ENCODE measurements at places on chromosomes 5 and 9.

DNA sequence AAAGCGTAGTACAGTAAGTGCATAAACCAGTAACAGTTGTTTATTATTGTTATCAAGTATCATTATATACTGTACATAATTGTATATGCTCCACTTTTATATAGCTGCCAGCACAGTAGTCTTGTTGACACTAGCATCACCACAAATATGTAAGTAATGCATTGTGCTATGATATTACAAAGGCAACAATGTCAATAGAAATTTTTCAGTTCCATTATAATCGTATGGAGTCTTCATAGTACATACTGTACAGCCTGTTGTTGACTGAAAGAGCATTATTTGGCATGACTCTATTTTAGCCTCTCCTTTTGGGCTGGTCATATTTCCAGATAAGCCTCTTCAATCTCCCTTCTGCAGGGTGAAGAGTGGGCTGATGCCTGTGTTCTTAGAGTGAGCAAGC is 40.4 kb downstream of the CFAP95 start:
- no peak for DNase-seq

DNA sequence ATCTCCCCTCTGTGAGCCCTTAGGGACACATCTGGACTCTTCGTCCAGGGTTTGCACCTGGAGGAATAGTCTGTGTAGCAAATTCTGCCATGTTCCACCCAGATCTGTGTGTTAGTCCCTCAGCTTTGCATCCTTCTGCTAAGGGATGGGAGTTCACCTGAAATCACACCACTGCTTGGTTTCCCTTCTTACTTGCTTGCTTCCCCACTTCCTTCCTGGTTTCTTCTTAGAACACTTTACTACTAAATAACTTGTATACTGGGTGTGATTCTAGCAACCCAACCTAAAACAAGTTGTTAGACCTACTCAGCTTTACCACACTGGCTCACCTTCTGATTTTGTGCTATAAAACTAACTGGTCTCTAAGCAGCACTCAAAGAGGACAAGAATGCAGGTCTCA is 202.6 kb upstream of the MAP3K1 start:
- no peak for DNase-seq

DNA sequence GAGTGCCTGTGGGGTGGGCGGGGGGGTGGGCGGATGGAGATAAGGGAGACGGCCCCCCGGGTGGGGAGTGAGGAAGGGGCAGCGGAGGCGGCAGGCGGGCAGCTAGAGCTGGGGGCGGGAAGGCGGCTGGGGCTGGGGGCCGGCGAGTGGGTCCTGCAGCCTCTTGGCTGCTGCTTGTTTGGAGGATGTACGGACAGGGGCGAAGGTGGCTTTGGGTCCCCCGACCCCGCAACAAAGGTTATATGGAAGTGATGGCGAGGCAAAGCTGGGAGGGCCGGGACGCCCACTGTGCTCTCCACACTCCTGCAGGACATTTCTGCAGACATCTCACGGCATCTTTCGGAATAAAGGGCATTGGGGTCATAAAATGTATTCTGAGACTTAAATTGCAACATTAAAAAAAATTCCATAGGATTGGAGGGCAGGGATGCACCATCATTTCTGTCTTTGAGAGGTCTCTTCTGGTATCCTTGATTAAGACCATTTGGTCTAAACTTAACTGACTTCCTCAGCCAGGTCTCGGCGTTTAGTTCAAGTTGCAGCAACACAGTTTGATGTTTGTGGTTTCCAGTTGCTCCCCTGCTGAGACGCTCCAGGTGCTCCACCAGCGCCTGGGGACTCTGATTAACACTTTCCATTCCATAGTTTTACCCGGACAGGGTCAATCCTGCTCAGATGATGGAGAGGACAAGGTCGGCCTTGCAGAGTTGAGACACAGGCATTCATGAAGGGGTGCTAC is 101.6 kb upstream of the SSBP2 start:
- no peak for DNase-seq

- DNase-seq, result no peak
Observed at GRCh38 chr9:97572196-97572891, 60.8 kb downstream of the TSTD2 start.

GRCh38 chr9:68933434-68934328 is 80.2 kb downstream of the PRKACG start:
- DNase-seq, result no peak

DNA sequence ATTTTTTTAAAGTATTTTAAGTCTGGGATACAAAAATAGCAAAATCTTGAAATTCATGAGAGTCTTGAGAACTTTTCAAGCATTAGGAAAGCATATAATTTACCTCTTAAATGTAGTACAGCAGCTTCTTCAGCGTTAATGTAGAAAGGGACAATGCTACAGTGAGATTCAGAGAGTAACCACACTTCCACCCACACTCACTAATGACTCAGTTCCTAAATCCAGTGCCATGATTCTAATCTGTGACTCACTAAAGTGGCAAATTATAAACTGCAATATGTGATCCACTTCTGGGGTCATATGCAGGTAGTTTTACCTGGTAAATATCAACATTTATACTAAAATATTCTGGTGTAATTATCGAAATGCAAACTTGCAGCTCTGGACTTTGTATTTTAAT is 434.5 kb upstream of the TUSC1 start:
- no peak for DNase-seq

- peak; percentile 36 for DNase-seq
Observed at GRCh38 chr5:153496835-153497234, 6.4 kb downstream of the GRIA1 start.

- no peak for DNase-seq
Observed at GRCh38 chr5:118891252-118891651, 97.1 kb downstream of the DTWD2 start.

- DNase-seq, result peak; percentile 68
Observed at GRCh38 chr5:134252671-134253070, 26.8 kb upstream of the PPP2CA start.

DNA sequence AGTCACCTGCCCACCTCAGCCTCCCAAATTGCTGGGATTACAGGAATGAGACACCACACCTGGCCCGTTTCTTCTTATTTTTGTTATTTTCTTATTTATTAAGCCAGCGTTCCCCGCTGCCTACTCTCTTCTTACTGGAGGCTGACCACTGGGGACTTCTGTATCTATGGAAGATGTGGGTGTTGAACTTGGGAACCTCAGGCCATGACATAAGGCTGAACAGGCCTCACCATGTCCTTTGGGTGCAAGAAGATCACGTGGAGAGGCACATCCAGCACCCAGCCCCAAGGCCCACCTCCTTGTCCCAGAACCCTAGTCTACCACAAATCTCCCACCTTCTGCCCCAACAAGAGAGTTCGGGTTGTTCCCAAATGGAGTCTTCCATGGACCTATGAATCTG is 59.4 kb upstream of the NEK6 start:
- no peak for DNase-seq

- no peak for DNase-seq
Observed at GRCh38 chr9:130058887-130059286, 5.2 kb downstream of the GPR107 start.

- peak; percentile 50 for DNase-seq
Observed at GRCh38 chr9:12774861-12775678, at the start of gene LURAP1L. Gene LURAP1L, plus strand, starts transcription at chr9:12775020. Its CDS starts 696 bp downstream, at chr9:12775716.

- peak; percentile 82 for DNase-seq
Observed at GRCh38 chr9:25677301-25678146, 720 bp downstream of the TUSC1 start.

GRCh38 chr9:124399968-124400940 is 15.0 kb downstream of the PSMB7 start:
- DNase-seq, result no peak

- DNase-seq, result no peak
Observed at GRCh38 chr5:101966476-101966875, 329.6 kb downstream of the SLCO4C1 start.

- no peak for DNase-seq
Observed at GRCh38 chr9:93329629-93330280, 121.7 kb upstream of the FAM120A start.

DNA sequence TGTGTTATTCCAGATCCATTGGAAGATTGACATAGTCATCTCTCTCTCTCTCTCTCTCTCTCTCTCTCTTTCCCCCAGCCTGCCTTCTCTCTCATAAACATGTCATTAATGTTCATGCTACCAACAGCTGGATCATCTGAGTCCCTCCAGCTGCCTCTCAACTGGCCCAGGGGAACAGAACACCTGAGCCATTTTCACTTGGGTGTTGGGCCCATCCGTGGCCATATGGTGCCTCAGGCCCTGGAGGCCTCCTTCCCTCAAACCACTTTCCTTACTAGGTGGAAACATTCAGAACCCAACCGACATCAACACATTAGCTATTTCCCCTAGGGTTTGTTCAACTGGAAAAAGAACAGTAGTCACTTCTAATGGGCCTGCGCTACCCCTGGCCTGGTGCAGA is 196.2 kb downstream of the FRMD3 start:
- DNase-seq, result no peak

DNA sequence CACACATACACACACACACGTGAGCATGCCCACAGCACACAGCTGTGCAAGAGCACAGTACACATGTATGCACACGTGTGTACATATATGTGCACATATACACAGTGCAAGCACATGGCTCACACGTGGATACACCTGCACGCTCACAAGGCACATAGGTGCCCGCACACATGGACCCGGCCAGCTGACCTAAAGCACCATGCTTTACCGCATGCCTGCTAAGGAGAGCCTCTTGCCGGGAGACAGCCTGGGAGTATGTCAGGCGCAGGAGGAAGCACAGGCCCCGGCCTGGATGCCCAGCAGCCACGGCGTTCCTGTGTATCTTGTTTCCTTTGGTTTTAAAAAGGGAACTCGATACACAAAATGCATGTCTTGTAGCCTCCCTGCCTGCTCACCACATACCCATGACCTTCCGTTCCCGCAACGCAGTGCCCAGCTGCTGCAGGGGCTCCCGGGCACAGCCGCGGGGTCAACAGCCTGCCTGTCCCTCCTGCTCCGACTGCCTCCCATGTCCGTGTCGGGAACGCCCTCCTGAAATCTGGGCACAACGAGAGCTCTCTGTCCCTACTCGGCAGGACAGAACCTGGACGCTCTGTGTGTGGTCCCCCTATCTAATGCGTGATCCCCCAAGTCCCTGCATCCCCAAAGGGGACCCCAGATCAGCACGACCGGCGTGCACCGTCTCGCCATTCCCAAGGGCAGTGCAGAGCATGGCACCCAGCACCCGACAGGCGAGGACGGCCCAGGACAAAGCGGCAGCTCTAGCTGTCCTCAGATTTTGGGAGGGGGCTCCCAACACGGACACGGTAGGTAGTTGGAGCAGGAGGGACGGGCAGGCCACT is 3.6 kb downstream of the SLC12A7 start:
- DNase-seq, result no peak

DNA sequence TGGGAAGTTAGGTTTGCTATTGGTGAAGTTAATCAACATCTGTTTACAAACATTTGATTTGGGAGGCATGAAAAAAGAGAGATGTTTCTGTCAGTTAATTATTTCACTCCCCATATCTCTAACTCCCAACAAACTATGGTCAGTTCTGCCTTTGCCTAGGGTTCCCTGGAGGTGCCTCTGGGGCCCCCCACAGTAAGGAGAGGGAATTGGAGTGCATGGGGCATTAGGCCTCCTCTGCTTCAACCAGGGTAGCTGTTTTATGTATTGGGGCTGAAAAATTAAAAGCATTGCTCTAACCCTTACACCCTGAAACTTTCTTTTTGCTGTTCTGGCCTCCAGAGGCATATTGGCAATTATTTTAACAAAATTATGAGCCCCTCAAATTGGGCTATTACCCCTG is 32.3 kb downstream of the RUSC2 start:
- no peak for DNase-seq
